ENCODE measurements at places on chromosomes 2 and 18.
A peak's percentile ranks its signal among the peaks of the same experiment; 100 is the strongest.

DNA sequence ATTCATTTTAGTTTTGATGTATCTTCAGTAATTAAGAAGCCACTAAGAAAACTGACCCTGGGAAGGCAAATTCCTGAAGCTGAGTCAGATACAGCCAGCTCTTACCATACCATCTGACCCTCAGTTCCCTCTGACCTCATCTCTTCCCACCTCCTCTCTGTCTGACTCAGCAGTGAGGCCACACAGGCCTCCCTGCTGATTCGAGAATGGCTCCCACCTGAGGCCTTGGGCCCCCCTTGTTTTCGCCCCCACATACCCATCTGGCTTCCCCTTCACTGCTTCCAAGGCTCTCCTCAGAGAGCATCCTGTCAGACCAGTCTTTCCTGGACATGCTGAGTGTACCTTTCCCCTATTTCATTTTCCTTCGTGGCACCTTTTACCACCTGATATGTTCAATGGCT is 71.0 kb upstream of the CYP1B1 start:
- peak; percentile 96 for DNase-seq

- DNase-seq = no peak
Measured at GRCh38 chr2:52416340-52416739, 1351.3 kb upstream of the CHAC2 start.

DNA sequence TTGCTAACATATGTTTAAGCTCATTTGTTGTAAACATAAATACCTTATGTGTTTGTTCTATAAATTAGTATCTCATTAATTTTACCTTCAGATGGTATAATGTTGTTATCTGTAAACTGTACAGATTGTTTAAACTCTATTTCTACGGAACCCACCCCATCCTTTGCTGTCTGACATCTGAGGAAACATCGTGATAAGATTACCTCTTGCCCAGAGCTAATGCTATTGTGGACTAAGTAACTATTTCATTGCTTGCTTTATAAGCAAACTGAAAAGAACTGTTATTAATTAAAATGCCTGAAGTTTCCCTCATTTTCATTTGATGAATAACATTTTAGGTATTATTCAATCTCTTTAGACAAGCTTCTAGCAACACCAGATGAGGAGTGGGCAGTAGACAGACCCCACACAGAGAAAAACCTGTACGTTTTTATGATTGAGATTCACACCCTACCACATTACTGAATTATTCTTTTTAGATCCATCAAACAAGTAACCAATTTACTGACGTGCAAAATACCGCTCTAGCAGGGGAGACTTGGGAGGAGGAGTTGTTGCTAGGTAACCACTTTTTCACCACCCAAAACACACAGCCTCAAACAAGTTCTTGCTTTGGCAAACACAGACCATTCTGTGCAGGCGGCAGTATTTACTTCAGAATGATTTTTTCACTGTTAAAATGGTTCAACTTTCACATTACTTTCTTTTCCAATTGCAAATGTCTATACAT is 1.9 kb upstream of the SYT4 start:
- no peak for DNase-seq

GRCh38 chr2:232336241-232336736 is 42.3 kb upstream of the ALPP start:
- no peak for DNase-seq

GRCh38 chr2:166239548-166239947 is 111.7 kb upstream of the SCN1A start:
- peak; percentile 95 for DNase-seq

DNA sequence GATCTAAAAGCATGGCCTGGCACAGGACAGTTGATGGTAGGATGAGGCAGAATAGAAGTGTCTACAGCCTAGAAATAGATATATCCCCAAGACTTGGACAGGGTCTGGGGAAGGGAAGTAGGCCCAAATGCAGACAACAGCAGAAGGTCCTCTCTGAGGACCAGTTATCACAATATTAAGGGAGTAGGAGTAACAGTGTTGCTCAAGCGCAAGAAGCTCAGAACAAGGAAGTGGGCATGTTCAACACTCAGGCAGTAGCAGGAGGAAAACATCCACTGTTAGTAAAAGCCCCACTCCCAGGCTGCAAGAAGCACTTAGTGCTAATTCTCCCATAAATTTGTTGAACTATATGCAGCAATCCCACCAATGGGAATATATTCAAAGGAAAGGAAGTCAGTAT is 314.7 kb downstream of the METTL4 start:
- no peak for DNase-seq

DNA sequence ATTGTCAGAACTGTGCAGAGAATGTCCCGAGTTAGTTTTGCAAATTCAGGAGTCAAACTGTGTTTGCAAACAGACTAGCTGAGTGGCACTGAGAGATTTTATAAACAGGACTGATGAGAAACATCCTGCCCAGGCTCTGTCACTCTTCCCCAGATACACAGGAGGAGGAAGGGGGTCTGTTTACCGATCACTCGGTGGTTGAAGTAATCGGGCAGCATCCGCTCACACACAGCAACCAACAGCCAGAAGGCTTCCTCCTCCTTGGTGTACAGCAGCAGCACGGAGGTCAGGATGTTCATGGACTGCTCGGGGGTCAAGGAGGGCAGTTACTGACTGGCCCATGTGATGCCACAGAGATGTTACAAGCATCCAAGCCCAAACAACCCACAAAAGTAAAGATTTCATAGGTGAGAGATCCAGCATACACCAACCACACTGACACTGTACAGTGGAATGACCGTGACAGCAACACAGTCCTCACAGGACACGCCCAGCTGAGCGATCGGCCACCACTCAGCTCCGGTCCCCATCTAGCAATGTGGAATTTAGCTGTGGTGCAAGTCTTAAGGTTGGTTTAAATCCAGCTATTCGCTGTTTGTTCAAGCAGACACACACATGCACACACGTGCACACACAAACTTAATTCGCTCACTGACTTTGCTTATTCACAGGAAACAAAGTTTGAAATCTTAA is 30.1 kb downstream of the RPL31 start:
- DNase-seq = no peak

GRCh38 chr2:8087480-8087840 is 594.4 kb upstream of the ID2 start:
- DNase-seq = peak; percentile 80

DNA sequence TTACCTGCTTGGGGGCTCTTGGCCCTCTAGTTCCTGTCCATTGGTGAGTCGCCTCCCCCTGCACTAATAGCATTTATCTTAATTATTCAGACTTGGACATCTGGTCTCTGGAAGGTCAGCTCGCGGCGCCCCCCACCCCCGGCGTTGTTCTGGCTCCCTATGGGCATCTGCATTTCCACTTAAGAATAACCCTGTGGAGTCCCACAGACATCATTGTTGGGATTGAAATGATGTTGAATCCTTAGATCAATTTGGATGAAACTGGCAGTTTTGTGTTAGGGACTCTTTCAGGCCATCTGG is 313.8 kb upstream of the HS6ST1 start:
- no peak for DNase-seq

DNA sequence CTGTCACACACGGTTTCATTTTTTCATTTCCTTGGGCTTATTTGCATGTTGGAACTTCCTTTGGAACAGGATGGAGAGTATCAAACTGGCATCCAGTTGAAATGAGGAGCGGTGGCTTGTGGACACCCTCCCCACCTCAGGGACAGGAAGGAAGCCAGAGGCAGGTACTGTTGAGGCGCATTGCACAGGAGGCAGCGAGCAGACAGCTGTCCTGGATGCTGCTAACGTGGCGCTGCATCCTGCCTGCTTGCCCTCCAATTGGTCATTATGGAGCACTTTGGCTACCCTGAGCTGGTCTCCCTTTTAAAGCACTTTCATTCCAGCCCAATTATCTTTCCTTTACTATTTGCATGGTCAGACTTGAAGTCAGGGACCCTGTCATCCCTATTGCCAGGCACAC is 80.7 kb upstream of the ITGA4 start:
- DNase-seq = no peak

Measured in EH (cell line).